ENCODE measurements at places on chromosomes 4 and X.

DNA sequence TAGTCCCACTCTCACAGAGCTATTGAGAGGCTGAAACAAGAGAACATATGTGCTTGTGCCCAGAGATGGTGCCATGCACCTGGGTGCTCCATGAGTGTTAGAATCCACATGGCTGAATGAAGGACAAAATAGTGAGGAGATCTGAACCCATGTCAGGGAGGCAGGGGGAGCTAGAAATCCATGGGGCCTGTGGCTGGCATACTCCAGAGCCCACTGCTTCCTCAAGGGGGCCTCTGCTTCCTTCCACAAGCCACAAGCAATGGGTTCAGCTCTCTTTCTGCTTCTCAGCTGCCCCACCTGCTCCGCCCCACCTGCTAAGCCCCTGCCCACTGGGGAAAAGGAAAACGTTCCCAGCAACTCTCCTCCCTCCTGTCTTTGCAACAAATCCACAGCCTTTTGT, 46.1 kb downstream of the PJA1 start:
- DNase-seq, result no peak

DNA sequence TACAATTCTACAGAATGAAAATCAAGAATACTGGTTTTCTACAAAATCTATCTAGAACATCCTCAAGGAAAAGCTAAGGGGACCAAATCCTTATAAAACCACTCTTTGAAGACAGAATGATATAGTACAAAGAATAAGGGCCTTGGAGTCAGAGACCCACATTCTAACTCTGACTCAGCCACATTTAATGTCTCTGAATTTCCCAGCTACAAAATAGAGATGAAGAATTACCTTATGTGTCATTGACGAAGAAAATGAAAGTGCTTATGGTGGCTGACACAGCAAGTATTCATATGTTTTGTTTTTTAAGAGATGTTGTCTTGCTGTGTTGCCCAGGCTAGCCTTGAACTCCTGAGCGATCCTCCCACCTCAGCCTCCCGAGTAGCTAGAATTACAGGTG, 35.9 kb upstream of the CXorf38 start:
- no peak for DNase-seq

DNA sequence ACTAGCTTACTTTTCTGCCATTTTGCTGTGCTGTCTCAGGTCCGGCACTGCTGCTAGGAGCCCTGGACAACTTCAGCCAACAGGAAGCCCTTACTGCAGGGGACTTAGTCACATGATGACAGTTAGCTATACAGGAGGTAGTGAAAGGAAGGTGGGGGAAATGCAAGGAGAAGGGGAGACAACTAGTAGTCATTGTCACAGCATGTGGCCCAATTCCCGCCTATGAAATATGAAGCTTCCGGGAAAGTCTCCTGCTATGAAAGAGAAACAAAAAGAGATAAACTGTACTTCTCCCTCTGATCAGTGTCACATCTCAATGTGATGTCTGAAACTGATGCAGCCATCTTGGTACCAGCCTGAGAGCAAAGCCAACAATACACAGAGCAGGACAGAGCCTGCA, 71.6 kb downstream of the AMELX start:
- no peak for DNase-seq

DNA sequence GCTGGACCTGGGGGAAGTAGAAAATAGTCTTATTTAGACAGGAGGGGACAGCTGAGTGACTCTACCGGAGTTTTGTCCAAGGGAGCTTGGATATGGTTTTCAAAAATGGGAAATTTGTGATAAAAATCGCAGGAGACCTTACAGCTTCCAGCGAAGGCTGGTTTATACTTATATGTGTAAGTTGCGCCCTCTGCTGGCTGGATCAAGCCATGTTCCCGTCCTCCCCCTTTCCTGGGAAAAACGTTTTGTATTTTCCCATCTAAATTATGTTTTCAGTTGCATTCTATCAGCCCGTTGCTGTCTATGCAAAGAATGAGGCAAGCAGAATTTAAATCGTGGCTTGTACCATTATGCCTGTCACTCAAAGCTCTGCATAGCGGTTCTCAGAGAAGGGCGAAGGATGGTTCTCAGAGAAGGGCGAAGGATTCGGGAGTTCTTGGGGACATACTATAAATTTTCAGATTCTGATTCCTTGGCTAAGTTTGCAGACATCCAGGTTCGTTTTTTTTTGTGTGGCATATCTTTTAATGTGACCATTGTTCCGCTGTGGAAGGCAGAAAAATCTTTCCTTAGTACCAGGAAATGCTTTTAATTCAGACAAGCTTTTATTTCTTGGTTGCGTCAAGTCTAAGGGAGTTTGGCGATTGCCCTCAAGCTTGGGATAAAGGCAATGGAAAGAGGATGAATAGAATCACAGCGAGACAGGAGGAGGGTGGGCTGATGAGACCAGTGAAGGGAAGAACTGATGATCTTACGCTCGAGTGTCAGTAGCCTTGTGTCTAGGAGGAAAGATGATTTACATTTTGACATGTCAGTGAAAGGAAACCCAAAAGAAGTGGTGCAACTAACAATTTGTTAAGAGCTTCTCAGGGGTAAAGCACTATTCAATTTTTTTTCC, 128.5 kb upstream of the ARX start:
- DNase-seq, result peak; percentile 55

GRCh38 chrX:80812176-80812575, 2.5 kb upstream of the BRWD3 start:
- DNase-seq, result peak; percentile 25

- no peak for DNase-seq
These were observed 140.3 kb downstream of the NAA11 start for GRCh38 chr4:79185526-79186045.

- DNase-seq, result no peak
These were observed 83.1 kb upstream of the ENPP6 start for GRCh38 chr4:184300816-184301215.

GRCh38 chrX:11530621-11531020, 135.1 kb downstream of the ARHGAP6 start:
- DNase-seq, result no peak

- DNase-seq, result no peak
These were observed at the start of gene KCNIP4 for GRCh38 chr4:21948347-21949072. TSS of gene KCNIP4 (minus strand) at chr4:21948772.

GRCh38 chr4:40552536-40552935, 77.1 kb downstream of the RBM47 start:
- no peak for DNase-seq

DNA sequence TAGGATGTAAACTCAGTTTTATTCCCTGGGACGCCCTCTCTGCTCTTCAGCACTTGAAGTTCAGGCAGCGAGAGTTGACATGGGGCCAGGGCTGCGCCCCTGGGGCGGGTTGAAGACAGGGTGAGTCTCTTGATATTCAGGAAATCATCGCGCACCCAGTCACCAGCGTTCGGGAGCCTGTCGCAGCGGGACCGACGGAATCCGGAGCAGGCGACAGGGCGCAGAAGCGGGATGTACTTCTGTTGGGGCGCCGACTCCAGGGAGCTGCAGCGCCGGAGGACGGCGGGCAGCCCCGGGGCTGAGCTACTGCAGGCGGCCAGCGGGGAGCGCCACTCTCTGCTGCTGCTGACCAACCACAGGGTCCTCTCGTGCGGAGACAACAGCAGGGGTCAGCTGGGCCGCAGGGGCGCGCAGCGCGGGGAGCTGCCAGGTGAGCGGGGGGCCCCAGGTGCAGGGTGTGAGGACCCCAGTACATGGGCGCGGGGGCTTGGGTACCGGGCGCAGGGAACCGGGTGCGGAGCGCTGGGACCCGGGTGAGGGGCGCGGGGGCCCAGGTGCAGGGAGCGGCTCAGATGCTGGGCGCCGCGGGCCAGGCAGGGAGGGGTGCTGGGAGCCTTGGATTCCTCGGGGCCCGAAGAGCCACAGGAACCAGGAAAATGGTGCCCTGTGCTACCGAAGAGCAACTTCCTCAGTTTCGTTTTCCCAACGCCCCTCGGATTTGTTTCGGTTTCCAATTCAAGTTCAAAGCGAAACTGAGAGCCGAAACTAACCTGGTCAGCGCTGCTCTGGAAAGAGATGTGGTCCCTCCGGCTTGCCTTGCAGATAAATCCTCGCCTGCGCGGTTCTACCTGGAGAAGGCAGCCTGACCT, at the start of gene HERC6:
HERC6 (plus strand) TSS at position 162 of the 869 bp plus-strand sequence; CDS start at position 232, 70 bp downstream.
- DNase-seq, result peak; percentile 87

GRCh38 chr4:16846540-16847117, 51.8 kb downstream of the LDB2 start:
- no peak for DNase-seq

DNA sequence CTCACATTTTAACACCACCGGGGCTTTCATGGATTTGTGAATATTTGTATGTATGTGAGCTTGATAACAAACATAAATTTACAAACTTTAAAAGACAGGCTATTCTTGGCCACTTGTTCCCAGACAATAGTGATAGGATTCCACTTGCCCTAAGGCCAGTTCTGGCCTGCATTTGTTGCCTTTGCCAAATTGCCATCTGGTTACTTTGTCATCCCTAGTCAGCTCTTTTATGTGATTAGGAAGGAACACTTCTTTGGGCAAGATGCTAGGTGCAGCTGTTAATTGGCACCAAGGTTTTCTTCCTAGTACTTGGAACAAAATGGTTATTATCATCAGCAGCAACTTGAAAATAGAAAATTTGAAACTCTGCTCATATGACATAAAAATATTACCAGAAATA, 63.3 kb downstream of the CCSER1 start:
- DNase-seq, result no peak

DNA sequence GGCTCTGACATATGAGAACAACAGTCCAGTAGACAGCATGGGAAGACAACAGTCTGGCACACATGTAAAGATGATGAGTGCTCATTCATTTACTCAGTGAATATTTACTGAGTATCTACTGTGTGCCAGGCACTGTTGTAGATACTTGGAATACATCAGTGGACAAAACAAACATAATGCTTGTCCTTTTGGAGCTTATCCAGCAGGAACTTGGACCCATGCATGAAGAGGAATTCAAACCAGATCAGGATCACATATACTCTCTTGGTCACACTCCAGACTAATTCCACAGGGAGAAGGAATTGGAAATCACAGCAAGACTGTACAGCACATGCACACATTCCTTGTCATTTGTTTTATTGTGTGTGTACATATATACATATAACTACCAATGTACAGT, 217.6 kb upstream of the TTC29 start:
- DNase-seq, result no peak

DNA sequence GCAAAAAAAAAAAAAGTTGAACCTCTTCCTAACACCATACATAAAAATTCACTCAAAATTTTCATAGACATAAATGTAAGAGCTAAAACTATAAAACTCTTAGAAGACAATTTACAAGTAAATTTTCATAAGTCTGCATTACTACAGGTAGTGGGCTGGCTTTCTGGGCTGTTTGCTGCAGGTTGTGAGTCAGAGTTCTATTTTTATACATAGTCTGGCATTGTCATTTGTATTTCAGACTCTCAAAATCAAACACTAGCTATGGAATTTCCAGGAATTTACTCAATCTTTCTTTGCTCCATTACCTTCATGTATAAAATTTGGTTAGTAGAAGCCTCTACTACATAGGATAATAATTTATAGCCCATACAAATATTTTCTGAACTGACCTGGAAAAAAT, 227.2 kb downstream of the COX18 start:
- DNase-seq, result no peak

DNA sequence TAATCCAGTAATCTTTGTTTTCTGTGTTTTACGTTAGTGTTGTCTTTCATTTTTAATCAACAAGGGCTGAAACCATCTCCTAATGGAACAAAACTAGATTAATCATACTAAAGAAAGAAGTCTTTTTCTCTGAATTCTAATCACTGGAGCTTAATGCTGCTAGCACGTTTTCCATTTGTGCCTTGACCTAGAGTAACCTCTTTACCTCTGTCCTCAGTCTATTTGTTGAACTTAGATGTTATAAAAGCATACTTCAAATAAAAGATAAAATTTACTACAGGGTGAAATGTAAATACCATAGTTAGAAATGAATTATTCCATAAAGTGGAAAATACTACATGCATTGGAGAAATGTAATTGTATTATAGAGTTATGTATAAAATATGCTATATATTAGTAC, 207.1 kb downstream of the NKX6-1 start:
- DNase-seq, result no peak

- no peak for DNase-seq
These were observed 885.8 kb downstream of the SH3BGRL start for GRCh38 chrX:82087699-82088098.

- no peak for DNase-seq
These were observed 14.2 kb downstream of the TAB3 start for GRCh38 chrX:30874851-30875250.

DNA sequence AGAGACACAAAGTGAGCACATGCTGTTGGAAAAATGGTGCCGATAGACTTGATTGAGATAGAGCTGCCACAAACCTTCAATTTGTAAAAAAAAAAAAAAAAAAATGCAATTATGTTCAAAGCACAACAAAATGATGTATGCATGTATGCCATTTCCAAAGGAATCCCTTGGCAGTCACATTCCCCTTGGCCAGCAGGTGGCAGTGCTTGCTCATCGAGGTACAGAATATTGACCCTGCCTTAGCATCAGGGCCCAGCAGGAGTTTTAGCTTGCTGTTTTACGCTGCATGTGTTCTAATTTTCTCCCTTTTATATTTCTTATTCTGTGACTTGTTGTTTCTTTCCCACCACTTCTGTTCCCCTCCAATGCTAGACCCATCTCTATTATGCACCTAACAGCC, 34.5 kb upstream of the CYBB start:
- DNase-seq, result peak; percentile 77

DNA sequence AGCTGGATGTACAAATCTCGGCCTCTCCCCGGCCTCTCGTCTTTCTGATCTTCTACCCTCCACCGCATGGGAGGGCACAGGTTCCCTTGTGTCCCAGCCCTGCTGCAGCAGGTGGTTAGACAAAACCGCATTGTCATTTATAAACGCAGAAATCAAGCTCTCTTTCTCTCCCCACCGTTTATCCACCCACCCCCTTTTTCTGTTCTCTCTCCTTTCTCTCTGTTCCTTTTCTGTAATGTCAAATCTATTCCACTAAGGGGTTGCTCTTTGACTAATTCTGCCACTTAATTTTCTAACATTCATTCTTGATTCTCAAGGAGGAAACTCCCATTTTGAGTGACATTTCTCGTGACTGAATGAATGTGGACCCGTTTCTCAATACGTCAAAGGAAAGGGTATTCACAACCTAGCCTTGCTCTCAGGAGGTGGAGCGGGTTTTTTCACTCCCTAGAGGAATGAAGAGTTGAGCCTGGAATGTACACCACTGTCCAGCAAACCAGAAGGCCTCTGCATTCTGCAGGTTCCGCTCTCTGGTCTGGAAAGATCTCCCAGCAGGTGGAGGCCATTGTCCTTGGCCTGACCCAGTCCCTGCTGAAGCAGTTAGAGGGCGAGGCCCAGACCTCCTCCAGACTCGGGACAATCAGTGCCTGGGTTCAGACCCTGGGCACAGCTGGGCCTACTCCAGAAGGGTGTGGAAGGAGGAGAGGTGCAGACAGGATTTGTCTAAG, 70.9 kb upstream of the ENPP6 start:
- DNase-seq, result no peak

DNA sequence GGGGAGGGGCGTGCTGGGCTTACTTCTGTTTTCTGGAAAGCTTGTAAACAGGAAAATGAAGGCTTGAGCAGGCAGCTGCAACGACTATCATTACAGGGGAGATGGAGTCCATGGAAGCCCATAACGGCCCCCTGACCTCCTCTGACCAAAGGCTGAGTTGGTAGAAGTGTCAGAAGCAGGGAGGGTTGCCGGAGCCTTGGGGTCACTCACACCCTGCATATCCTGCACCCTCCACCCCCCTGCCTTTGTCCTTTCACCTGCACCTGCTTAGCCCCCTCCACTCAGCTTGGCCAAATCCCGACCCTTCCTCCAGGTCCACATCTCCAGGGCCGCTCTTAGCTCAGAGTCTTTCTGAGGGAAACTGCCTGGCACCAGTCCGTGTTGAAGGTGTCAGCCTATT, 12.5 kb upstream of the MSX1 start:
- no peak for DNase-seq

All from left ventricle myocardium superior (tissue), 1 donor.